ENCODE measurements at places on chromosomes 7 and 10.

DNA sequence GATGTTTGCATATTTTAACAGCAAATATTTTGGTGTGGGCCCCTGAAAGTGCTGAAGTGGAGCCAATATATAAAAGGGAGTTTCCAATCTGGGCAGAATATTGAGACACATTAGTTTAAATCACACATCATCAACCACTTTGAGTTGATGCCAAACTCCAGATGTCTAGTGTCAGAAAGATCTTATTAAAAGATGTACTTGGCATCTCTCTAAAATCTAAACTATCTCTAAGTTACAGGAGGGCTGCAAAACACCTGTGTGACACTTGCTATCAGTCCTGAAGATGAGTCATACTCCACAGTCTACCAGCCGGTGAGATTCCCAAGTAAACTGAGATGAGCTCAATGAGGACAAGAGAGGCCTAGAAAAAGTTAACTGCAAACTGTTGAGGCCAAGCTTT, 11.4 kb downstream of the JAZF1 start:
- no peak for DNase-seq

DNA sequence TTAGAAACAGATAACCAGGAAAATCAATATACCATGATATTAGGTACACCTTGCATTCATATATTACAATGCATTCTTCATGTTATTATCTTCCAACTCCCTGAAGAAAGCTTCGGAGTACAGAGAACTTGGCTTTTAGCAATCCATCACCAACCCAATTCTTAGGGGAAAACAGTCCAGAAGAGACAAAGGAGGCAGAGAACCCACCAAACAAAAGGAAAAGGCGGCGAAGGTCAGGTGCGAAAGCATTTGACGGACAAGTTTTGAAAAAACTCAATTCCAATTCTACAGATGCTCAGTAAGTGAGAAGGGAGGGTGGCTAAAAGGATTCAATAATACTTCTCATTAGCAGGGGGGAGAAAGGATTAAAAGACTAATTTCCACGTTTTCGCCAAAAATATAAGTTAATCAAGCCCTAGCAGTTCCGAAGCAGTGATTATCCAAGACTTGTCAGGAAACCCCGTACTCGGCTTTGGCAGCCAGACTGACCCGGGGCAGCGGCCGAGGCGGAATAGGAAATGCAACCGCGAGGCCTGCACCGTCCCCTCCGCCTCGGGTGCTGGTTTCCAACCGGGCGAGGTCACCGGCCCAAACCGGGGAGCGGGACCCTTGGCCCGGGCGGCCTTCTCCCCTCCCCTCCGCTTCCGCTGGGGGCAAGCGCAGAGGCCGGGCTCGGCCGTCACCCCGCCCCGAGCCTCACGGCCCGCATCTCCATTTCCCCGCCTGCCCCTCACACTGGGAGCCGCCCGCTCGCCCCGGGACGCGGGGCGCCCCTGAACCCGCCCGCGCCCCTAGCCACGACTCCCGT, 747 bp downstream of the GDI2 start:
- DNase-seq, result no peak

DNA sequence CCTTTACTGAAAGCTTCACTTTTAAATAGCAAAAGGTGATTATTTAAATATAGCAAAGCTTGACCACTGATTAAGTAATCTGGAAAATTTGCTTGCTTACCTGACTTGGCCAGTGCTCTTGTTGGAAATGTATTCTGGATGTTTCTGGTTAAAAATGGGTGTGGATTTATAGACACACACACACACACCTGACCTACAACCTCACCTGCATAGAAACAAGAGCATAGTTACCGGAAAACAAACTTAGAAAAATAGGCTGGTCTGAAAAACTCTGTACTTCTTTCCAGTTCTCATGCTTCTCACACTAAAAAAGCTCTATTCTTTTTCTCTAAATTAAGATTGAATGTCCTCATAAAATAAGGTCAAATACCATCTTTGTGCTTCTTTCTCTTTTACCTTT, at the start of gene AGR3:
Gene AGR3 (minus strand): TSS at position 140 of the 400 bp plus-strand sequence. CDS start 3,365 bp downstream, outside the sequence.
- no peak for DNase-seq

DNA sequence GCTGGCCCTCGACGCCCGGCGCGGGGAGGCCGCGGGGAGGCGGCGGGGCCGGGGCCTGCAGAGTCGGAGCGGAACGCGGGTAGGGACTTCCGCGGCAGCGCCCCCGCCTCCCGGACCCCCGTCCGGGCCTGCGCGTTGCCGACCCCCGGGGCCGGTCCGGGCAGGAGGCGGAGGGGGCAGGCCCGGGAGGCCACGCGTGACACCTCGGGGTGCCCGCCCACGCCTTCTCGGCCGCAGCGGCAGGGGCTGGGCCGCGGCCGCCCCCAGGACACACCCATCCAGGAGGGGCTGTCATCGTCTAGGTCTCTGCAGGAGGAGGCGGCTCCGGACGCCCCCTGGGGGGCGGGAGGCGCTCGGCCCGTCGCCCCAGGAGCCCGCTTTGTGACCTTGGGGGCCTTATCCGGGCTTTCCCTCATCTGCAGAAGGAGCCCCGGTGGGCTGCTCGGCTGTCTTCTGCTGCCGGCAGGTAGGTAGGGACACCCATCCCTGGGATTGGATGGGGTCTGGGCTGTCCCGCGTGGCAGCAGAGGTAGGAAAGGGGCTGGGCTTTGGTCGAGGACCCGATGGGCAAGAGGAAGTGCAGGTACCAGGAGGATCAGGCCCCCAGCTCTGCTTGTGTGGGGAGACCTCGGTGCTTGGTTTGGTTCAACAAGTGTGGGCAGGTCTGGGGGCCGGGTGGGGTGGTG, 569 bp downstream of the ZNF316 start:
- DNase-seq, result no peak

GRCh38 chr10:97782455-97783228, 10.8 kb upstream of the SFRP5 start:
- no peak for DNase-seq

GRCh38 chr10:70125918-70126552, 6.6 kb downstream of the AIFM2 start:
- no peak for DNase-seq
